Activated CD8-positive, alpha-beta memory T cell treated with anti-CD3 and anti-CD28 coated beads, Interleukin-2, amount 50 U/mL, for 4 hours (primary cell): ENCODE measurements at places on chromosomes 4 and X.
A peak's percentile ranks its signal among the peaks of the same experiment; 100 is the strongest.

GRCh38 chr4:129264008-129264657 lies 168.2 kb downstream of the C4orf33 start:
- DNase-seq: no peak

- DNase-seq: no peak
Observed at GRCh38 chr4:156102411-156102810, 148.7 kb upstream of the CTSO start.

- no peak for DNase-seq
Observed at GRCh38 chr4:2893772-2894171, 50.1 kb downstream of the ADD1 start.

DNA sequence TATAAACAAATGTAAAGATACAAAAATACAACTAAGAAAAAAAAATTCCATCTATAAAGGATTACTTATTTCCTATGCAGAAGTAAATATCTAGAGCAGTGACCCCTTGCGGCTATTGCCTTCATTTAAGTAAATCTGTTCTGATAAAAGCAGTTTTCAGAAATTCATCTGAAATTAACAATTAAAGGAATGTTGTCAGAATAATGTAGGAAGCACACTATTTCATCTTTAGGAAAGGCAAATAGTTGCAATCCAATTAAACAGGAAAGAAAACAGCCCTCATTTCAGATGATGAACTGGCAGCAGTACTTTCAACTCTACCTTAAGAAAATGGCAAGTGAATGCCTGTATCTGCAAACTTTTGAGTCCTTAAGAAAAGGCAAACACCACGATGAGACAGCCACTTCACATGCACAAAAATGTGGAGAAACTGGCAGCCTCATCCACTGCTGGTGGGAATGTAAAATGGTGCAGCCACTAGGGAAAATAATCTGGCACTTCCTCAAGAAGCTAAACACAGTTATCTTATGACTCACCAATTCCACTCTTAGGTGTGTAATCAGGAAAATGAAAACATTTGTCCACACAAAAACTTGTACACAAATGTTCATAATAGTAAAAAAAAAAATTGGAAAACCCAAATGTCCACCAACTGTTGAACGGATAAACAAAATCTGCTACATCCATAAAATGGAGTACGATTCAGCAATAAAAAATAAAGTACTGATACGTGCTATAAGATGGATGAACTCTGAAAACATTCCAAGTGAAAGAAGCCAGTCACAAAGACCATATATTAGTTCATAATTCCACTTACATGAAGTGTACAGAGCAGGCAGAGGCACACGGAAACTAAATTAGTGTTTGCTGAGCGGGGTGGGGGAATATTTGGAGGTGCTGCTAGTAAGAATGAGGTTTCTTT lies 2.0 kb upstream of the THAP9 start:
- no peak for DNase-seq

GRCh38 chr4:90476019-90476418 lies 348.8 kb downstream of the CCSER1 start:
- DNase-seq: no peak

DNA sequence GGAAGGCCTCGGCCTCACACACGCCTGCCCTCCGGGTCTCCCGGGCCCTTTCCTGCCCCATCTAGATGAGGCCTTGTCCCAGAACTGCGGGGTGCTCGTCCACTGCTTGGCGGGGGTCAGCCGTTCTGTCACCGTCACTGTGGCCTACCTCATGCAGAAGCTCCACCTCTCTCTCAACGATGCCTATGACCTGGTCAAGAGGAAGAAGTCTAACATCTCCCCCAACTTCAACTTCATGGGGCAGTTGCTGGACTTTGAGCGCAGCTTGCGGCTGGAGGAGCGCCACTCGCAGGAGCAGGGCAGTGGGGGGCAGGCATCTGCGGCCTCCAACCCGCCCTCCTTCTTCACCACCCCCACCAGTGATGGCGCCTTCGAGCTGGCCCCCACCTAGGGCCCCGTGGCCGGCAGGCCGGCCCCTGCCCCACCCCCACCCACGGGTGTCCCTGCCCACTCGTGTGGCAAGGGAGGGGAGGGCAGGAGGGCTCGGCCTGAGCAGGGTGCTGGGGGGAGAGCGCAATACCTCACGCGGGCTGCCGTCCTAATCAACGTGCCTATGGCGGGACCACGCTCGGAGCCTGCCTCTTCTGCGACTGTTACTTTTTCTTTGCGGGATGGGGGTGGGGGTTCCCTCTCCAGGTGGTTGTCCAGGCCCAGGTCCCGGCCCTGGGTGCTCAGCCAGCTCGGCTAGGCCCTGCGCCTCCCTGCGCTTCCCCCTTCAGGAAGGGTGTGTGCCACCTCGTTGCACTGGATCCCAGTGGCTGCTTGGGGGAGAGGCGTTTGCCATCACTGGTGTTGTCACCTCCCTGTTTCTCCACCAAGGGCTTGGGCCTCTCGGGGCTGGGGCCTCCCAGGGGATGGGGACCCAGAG lies 3.1 kb downstream of the DUSP9 start:
- DNase-seq: no peak

DNA sequence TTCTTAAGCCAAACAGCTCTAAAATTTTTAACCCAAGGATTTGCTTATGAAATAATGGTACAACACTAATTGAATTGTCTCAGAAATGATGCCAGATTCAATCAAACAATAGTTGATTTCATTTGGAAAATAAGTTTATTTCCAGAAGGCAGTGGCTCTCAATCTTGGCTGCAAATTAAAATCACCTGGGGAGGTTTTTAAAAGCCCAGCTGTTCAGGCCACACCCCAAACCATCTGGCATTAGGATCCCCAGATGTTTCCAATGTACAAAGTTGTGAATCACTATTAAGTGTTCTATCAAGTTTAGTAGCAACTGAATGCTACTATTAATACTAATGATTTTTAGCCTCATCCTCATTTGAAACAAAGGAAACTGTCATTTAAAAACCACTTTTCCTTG lies 22.2 kb downstream of the TMEM184C start:
- no peak for DNase-seq

- no peak for DNase-seq
Observed at GRCh38 chr4:168868044-168868781, 141.8 kb downstream of the CBR4 start.

DNA sequence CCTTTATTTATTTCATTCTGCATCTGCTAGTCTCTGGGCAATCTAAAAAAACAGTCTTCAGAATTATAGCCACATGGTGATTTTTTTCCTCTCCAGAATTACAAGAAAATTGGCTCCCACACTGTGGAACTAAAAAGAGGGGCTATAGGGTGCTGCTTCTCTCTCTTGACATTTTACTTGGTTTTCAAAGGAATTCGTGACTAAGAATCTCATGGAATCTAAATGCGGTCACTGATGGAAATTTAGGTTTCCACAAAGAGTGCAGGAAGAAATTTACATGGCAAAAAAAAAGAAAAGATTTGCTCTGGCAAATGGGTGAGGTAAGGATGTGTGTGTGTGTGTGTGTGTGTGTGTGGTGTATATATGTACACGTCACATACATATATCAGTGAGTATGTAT lies 10.2 kb downstream of the ATXN3L start:
- no peak for DNase-seq

GRCh38 chrX:78753571-78753970 lies 6.1 kb downstream of the LPAR4 start:
- DNase-seq: no peak

- no peak for DNase-seq
Observed at GRCh38 chr4:103374758-103375157, 176.6 kb upstream of the CENPE start.

DNA sequence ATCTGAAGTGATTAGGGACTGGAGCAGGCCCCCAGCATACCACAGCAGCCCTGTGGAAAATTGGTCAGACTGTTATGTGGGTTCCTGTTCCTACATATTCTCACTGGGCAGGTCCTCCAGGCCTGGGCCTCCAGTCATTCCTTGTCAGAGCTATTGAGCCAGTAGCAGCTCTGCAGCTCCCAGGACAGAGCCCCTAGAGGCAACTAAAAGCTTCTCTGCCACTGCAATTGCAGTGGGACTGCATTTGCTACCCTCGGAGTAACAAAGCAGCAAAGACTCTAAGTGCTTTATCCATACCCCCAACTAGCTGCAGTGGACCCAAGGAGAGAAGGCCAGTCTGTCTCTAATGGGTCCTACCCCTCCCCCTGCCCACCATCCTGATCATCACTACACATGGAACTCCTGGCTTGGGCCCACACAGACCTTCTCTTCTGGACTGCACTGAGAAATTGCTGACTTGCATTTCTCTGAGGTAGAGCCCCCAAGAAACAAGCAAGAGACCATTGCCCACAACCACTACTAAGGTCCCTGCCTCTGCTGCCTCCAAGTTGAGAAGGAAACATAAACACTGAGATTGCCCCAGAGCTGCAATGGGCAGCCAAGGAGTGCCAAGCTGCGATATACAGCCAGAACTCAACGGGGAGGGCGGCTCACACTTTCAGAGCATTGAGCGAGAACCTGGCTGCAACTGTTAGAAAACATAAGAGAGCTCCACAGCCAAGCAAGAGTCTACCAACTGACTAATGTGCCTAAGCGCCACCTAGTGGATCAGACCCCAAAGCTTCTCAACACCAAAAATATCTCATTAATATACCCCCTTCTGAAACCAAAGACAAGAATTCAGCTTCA lies 738.7 kb upstream of the NDST4 start:
- DNase-seq: no peak

DNA sequence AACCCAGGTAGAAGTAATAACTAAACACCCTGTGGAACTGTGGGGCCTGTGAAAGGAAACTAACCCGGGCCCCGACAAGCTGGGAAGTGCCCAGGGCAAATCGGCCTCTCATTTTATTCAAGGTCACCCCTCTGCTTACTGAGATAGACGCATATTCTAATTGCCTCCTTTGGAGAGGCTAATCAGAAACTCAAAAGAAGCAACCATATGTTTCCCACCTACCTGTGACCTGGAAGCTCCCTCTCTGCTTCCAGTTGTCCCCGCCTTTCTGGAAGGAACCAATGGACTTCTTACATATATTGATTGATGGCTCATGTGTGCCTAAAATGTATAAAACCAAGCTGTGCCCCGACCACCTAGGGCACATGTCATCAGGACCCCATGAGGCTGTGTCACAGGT lies 23.1 kb upstream of the DHRSX start:
- DNase-seq: no peak

DNA sequence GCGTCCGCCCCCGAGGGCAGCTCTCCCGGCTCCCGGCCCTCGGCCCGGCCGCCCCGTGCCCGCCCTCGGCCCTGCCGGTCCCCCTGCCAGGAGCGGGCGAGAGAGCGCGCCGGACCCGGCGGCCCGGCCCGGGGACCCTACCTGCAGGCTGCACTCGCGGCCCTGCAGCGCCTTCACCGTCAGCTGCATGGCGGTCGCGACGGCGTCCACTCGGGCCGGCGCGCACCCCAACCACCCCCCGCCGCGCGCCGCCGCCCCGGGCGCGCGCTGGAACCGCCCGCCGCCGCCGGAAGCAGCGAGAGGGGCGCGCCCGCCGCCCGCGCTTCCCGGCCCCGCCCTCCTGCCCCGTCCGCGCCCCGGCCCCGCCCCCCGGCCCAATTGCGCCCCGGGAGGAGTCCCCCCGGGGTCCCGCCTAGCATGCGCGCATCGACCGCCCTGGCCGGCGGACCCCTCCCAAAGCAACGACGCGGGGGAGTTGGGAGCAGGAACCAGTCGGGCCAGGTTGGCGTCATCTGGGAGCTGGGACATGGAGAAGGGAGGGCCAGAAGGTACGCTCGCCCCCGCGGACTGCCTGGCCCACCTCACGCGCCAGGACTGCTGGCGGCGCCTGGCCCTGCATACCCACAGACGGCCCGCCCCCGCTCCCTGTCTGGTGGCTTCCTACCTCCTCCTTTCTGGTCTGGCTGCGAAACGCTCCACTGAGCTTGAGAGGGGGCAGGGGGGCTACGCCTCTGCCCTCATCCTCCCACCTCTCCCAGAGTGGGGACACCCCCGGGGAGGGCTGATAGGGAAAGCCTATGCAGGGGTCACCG lies at the start of gene UBL4A:
Gene UBL4A (minus strand): TSS at position 220 of the 812 bp plus-strand sequence. CDS start 31 bp downstream, at position 189.
- DNase-seq: peak; percentile 53

- DNase-seq: no peak
Observed at GRCh38 chr4:158020734-158021346, 152.0 kb downstream of the GASK1B start.

DNA sequence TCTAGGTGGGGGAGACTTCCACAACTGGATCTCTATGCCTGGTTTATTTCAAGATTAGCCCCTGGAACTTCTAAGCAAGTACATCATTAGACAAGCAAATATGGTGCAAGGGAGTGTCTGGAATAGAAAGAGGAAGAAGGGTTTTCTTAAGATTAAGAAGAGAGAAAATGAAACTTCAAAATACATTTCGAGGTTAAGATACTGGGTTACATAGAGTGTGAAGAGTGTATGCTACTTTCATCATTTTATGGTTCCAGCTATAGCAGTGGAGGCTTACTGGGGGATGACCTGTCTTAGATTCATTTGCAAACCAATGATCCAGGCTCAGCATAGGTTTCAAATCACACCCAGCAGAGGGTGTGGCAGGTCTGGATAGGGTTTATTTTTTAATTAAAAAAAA lies 144.4 kb upstream of the GATB start:
- DNase-seq: no peak

GRCh38 chrX:79036157-79036880 lies 91.1 kb downstream of the P2RY10 start:
- no peak for DNase-seq

DNA sequence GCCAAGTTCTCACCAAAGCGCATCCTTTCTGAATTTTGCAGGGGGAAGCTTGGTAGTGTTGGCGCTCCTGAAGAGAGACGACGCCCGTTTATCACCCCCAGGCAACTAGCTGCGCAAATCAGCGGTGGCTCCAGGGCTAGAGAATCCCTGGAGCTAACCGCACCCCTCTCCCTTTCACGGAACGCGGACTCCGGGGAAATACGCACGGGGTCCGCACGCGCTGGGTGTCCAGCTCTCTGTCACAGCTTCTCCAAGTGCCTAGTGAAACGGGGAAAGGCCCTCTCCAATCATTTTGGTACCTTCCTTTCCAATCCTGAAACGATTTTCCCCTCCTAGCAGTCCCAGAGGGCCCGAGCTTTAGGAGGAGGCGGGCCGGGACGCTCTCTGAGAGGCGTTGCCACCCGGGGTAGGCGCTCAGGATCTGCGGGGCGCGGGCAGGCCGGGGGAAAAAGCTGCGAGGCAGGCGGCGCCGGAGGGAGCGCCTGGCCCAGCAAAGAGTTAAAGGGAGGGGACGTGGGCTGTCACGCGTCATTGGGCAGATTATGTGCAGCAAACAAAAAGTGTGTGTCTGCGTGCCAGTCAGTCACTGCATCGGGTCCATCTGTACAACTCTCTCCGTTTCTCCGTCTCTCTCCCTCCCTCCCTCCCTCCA lies at the start of gene PRDM8:
Gene PRDM8 (plus strand): TSS at position 582 of the 652 bp plus-strand sequence. CDS start 2,578 bp downstream, outside the sequence.
- DNase-seq: peak; percentile 47

DNA sequence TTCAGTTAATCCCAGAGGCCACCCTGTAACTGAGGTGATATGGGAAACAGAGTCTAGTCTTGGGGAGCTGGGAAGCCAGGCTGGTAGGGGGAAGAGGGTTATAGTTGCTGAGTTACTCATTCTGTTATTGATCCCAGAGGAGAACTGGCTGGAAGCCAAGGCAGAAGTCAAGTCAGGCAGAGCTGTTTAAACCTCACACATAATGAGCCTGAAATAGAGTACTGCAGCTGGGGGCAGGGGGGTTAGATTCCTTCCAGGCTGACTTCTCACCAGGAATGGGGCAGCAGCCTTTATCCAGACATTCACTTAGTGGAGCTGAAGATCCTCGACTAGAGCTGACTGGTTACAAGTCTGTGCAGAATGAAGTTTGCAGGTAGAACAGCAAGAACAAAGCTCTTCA lies 144.9 kb downstream of the C4orf33 start:
- no peak for DNase-seq
